Endodermal cell (in vitro differentiated cells): ENCODE measurements at places on chromosomes 2 and 18.

DNA sequence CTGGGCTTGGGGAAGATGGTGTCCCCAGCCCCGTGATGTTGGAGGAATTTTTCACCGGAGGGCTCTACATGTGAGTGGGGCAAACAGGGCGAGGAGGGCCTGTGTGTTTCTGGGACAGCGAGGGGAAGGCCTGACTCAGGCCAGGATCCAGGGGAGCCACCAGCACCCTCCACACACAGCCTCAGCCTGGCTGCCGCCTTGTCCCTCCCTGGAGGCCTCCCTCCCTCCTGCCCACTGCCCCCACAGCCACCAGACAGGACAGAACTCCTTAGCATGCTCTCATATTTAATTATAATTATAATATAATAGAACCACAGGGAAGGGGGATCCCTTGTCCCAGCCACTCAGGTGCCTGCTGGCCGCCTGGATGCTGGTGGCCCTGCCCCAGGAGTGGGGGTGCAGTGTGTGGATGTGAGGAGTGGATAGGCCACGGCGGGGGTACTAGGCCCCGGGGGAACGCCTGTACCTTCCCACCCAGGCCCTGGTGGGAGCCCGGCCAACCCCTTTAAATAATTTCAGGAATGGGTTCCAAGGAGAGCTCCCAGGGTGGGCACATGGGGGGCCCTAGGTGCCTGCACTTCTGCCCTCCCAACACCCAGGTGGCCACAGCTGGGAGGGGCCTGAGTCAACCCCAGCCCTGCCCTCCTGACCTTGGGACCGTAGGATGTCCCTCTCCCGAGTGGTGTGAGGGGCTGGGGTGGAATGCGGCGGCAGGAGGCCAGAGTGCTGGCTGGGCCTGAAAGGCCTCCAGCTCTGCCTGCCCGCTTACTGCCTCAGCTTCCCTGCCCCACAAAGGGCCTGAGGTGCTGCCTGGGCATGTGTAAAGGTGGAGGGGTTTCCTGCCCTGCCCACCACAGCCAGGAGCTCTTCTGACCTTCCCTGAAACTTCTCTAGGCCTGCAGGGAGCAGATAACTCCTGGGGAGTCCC lies 8.8 kb downstream of the PDCD1 start:
- peak; percentile 53 for DNase-seq

- DNase-seq: no peak
Observed at GRCh38 chr2:30109856-30110255, 37.0 kb upstream of the YPEL5 start.

- no peak for DNase-seq
Observed at GRCh38 chr2:51025906-51026555, 5.9 kb downstream of the NRXN1 start.

DNA sequence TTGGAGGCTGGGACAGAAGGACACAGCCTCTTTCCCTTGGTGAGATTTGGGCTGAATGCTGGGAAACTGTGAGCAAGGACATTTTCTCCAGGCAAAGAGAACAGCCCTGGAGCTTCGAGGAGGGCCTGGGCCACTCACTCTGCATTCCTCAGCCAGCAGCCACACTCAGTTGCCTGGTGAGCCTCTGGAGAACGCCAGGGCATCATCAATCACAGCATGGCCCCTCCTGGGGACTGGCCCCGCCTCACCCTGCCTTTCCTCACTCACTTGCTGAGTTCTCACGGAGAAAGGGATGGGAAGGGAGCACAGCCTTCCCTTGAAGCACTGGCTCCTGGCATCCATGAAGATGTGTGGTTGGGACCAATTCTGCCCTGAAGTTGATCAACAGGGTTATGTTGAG lies 55.0 kb downstream of the APOB start:
- peak; percentile 69 for DNase-seq

DNA sequence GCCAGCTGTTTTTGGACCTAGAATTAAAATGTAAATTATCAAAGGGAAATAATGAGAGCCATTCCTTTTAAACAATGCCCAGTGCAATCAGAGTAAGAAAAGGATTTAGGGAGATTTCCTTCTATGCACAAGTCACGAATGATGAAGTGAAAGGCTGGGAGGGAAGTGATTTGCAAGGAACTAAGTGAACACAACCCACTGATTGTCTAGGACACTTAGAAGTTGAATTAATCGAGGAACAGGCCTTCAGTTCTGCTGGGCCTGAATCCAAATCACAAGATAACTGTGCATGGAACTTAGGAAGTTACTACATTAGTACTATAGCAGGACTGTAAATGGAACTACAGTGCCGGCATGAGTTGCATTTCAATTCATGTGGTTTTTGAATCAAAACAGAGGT lies 17.7 kb downstream of the MAP2 start:
- no peak for DNase-seq

- DNase-seq: peak; percentile 52
Observed at GRCh38 chr2:238107525-238108422, 7.6 kb downstream of the ESPNL start.

GRCh38 chr2:12501469-12502158 lies 215.1 kb upstream of the TRIB2 start:
- DNase-seq: no peak

- DNase-seq: no peak
Observed at GRCh38 chr2:126775300-126775985, 119.5 kb downstream of the GYPC start.

GRCh38 chr2:108263401-108263800 lies 23.6 kb downstream of the SULT1C3 start:
- no peak for DNase-seq

DNA sequence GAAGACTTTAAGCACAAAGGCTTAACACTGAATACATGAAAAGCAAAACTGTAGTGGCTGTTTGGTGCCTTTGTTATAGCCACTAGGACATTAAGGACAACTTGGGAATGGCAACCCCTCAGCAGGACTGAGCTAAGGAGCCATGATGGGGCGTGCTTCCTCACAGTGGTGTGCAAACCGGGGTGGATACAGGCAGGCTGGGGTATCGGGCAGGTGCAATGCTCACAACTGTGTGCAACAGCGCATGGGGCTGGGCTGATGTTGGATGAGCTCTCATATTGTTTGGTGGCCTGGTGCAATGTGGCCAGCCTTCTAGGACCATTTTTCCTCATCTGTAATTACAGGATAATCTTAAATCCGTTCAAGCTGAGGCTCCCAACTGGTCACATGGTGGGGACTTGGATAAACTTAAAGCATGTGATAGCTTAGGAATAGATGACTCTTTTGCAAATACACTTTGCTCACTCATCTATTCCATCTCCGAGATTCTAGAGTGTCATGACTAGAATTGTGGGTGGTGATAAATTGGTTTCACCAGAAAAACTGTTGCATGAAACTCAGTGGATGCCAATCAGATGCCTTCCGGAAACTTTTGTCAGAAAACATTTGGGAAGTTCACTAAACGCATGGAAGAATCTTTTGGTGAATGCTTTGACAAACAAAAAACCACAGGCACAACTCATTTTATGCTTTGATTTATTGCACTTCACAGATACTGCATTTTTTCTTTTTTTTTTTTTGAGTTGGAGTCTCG lies 116.5 kb downstream of the PXDN start:
- DNase-seq: peak; percentile 47

GRCh38 chr18:48374423-48375149 lies 34.6 kb downstream of the ZBTB7C start:
- no peak for DNase-seq

- no peak for DNase-seq
Observed at GRCh38 chr18:26504831-26505230, 43.5 kb downstream of the KCTD1 start.

GRCh38 chr2:31127931-31128330 lies 10.3 kb downstream of the GALNT14 start:
- DNase-seq: no peak

GRCh38 chr2:151823651-151824050 lies 4.6 kb downstream of the ARL5A start:
- DNase-seq: no peak

DNA sequence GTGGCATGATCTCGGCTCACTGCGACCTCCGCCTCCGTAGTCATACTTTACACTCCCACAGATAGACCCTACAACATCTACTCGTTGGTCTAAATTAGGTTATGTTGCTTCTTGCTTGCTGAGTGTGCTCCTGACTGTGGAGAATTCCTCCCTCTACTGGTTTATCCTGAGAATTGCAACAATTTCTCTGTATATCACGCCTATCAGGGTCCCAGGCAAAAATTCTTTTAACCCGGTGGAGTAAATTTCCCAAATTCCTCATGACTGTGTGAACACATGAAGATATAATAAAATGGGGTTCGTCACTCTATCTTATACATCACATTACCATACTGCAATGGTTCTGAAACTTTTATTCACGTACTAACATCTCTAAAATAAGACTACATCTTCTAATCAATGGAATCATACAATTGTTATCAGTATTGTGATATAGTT lies 156.7 kb downstream of the EVA1A start:
- no peak for DNase-seq

GRCh38 chr2:217707131-217707611 lies 295.6 kb downstream of the TNS1 start:
- DNase-seq: no peak

DNA sequence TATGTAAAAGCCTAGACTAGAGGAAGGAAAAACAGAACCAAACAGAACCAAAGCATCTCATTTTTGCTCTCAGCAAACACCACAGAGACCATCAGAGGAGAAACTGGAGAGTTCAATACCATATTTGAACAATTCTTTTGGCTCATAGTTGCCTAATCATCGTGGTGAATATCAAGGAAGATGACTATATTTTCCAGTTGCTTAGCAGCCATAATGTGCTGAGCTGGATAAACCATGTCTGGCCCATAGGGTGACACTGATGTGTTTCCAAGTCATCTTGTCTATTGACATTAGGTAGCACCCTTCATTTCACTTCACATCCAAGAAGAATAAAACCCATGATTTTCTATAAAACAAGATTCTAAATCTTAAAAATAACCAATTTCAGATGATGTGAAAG lies 5.9 kb upstream of the XRCC5 start:
- DNase-seq: no peak

GRCh38 chr2:41791523-41791922 lies 256.3 kb upstream of the PKDCC start:
- peak; percentile 82 for DNase-seq

DNA sequence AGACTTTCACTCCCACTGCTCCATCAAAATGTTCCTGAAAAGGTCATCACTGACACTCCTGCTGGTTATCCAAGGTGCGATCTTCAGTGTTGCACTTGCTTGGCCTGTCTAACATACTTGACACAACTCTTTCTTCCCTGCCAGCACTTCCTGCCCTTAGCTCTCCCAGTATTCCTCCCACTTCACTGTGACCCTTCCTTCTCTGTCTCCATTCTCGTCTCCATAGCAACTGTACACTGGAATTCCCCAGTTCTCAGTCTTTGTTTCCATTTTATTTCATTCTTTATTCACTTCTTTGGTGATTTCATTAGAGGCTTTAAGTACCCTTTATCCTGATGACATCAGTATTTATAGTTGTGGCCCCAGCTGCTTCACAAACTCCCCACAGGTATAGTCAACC lies 333.0 kb downstream of the IRS1 start:
- DNase-seq: no peak

DNA sequence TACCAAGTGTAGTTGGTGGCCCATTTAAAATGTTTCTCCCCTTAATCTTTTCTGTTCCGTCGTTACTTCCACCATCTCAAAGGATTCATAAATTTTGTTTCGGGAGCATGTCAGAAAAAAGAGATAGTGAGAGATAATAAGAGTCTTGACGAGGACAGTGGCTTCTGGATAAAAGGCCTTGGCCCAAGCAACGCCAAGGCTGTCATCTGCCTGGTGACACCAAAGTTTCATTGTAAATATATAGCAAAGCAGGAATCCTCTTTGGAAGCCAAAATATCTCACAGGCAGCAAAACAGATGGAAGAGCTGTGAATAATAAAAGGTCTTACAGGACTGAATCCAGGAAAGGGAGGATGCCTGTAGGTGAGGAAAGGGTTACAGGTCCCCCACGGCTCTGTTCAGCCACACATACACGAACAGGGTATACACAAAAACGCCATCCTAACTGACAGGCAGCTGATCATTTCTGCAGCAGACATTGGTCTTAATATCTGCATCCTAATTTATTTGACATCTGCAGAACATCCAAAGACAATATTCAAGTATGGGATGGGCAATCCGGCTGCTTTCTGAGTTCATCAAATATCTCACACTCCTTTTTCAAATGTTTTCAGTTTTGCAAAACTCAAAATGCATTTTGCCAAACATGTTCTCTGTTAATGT lies 382.8 kb downstream of the OSR1 start:
- DNase-seq: no peak

DNA sequence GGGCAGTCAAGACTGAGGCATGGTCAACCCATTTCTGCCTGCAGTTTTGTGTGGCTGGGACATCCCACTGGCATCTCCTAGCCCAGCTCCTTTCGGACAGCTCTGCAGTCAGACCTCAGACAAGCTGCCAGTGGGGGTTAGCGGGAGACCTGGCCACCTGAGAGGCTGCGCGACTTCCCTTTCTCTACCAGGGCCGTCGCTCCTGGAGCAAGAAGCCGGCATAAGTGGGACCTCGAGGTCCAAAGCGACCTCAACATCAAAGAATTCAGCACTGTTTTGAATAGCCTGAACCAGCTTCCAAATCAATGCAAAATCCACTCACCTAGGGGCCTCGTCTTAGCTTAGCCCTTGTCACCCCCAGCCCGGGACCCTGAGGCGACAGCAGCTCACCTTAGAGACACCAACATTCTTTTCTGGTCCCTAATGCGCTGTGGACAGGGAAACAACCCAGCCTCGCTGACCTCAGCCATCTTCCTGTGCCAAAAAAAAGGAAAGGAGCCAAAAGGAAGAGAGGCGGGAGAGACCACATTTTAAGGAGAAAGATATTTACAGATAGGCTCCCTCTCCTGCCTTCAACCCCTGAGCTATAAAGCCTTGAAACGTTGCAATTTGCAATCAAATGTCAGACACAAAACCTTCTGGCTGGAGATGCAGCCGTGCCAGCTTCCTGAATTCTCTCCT lies 81.2 kb downstream of the GFPT1 start:
- DNase-seq: peak; percentile 64

- DNase-seq: no peak
Observed at GRCh38 chr2:136139631-136140030, 21.7 kb upstream of the CXCR4 start.

GRCh38 chr18:35130236-35130635 lies 89.0 kb downstream of the MAPRE2 start:
- no peak for DNase-seq

- no peak for DNase-seq
Observed at GRCh38 chr2:231134910-231135655, 10.2 kb upstream of the HTR2B start.

- DNase-seq: no peak
Observed at GRCh38 chr18:63195326-63196159, 124.0 kb downstream of the BCL2 start.

DNA sequence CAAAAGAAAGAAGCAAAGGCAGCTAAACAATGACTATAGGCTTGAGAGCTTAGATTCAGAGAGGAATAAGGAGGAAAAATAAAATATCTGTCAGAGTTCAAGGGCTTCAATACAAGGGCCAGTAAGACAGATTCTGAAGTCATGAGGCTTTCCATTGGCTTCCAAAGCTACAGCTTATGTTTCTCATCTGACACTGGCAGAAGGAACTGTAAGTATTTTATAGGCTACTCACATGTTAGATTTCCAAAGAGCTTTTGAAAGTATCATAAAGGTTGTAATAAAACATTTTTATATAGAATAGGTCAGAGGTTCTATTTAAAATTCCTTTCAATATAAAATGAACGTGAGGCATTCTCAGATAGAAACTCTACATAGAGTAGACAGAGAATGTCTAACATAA lies 746.6 kb upstream of the NXPH2 start:
- no peak for DNase-seq

GRCh38 chr2:173132531-173132930 lies 56.9 kb downstream of the MAP3K20 start:
- no peak for DNase-seq

GRCh38 chr2:154370873-154371272 lies 327.6 kb upstream of the KCNJ3 start:
- DNase-seq: peak; percentile 45
